ENCODE measurements at places on chromosomes 16 and 17.
A peak's percentile ranks its signal among the peaks of the same experiment; 100 is the strongest.

DNA sequence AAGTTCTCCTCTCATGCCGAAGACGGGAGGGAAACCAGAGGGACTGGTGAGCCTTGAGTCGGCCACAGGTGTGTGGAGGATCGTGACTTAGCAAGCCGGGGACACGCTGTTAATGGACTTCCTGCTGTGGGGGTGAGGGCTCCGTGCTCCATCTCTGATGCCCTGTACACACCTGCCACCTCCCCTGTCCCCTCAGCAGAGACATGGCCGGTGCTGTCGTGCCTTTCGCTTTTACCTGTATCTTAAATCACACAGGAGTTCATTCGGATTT is 75.9 kb upstream of the ZNF750 start:
- DNase-seq = no peak

DNA sequence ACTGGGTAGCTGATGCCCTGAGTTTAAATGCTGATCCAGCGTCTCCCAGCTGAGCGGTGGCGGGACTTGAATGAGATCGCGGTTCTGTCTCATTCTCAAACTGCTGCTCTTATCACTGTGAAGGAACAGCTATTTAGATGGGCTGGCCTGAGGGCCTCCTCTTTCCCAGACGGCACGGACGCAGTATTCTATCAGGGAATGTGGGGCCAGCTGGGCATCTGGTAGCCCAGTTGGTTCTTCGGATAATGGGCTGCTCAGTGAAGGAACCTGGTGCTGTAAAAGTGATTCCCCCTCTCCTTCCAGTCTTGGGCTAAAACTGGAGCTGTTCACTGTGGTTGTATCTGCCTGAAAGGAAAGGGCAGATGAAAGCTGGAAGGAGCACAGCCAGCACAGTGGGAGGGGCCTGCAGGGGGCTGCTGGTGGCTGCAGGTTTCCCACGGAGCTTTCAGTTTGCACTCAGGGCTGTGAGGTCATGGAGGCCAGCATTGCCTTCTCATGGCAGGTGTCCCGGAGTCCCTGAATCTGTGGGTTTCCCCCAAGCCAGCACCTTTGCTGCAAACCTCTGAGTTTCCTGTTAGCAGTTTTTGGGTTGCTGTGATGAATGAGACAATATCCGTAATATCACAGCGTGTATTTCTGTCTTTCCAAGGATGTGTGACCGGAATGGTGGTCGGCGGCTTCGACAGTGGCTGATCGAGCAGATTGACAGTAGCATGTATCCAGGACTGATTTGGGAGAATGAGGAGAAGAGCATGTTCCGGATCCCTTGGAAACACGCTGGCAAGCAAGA is 3.6 kb downstream of the IRF8 start:
- DNase-seq = peak; percentile 82

DNA sequence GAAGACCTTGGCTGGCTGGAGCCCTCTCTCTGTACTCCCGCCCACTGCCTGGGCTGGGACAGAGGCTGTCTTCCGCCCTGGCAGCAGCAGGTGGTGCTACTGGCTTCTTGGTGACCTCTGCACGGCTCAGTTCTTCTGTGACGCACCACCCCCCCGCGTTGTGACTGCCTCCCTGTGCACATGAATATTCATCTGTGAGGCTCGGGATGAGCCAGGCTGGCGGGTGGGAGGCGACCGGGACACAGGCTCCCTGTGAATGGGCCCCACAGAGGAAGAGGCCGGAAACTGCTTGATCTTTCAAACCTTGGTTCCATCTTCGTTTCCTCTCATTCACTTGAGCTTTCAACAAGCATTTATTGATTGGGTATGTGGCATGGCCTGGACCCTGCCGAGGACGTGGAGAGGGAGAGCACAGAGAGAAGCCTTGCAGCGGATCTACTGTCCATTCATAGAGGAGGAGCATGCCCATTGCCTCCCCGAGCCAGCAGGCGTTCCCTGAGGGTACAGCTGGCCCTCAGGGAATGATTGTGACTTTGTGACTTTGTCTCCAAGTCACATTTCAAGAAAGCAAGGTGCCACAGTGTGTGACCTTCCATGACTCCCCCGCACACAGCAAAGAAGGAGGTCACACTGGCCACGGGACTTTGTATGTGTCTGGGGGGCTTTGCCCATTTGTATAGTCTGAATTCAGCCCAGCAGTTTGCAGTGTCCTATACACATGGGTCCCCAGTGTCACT is 45.0 kb downstream of the B9D1 start:
- no peak for DNase-seq

DNA sequence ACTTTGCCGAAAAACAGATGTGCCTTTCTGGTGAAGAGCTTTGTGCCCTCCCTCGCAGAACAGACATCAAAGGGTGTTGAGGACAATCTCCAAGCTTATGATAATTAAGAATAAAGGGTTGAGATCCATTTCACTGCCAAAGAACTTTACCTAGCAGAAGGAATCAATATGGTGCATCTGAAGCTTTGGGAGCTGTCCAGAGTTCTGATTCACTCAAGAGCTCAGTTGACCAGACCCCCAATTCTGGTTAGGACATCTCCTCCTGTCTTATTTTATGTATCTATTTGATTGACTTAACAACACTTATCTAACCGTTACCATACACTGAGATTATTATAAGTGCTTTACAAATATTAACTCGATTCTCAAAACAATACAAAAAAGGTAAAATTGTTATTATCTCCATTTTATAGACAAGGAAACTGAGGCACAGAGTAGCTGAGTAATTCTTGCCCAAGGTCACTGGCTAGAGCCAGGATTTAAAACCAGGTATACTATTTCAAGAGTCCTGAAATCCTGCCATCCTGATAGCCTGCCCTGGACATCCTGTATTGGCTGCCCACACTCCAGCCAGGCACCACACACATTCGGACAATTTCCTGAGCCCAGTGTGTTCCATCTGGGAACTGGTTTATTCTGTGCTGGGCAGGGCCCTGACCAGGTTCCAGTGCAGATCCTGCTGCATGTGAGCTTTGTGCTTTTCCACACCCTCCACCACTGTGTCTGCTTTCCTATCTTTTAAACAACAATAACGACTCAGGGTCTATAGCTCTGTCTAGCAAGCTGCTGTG is 29.8 kb downstream of the PITPNM3 start:
- no peak for DNase-seq

- no peak for DNase-seq
Observed at GRCh38 chr16:995087-995486, 13.5 kb downstream of the SOX8 start.
